A375 (cell line): ENCODE measurements at places on chromosomes 1 and 21. TPM values are rescaled to one million over a fixed set of nuclear protein-coding genes. Genes with fewer than 3 reads are reported as not detected.

The TSTD1 gene
- total RNA-seq = 0.83 TPM in 1 of 2 replicates, not detected in the other

The TTLL7 gene
- total RNA-seq = 1.8 and 4.3 TPM in 2 replicates

The IL19 gene
- not detected in 2 replicates for total RNA-seq

The OR2T11 gene
- not detected in 2 replicates for total RNA-seq

The SLC26A9 gene
- 0.16 TPM in 1 of 2 replicates, not detected in the other for total RNA-seq

The A3GALT2 gene
- 0.34 and 1.1 TPM in 2 replicates for total RNA-seq

The BEST4 gene
- total RNA-seq = not detected in 2 replicates

The LRRC53 gene
- 0.08 TPM in 1 of 2 replicates, not detected in the other for total RNA-seq

The UBASH3A gene
- total RNA-seq = not detected in 2 replicates

The CYP4Z1 gene
- total RNA-seq = not detected in 2 replicates

The ABCG1 gene
- total RNA-seq = 2.6 and 3.9 TPM in 2 replicates

The LCE6A gene
- not detected in 2 replicates for total RNA-seq
